ENCODE measurements at places on chromosomes 12 and 14.

DNA sequence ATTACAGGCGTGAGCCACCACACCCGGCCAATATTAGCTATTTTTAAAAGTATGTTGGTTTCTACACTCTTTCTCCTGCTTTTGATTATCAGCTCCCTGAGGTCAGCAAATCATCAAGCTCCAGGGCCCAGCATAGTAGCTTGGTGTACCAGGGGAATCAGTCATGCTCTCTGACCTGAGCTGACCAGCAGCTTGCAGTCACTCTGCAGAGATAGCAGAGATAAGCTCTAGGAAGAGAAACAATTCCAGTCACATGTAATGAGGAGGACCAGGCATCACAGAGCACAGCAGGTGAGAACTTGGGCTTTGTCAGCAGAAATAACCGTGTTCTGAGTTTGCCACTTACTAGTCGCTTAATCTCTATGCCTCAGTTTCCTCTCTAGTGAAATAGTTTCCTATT, 8.5 kb downstream of the PLEKHD1 start:
- H3K27ac ChIP-seq = no peak overlapping the region
- no peak overlapping the region for H3K4me3 ChIP-seq

- peaks cover 43% of the 10 kb centered on the region for H3K4me1 ChIP-seq
- no peak overlapping the region for H3K27ac ChIP-seq
- DNase-seq = no peak
- H3K4me3 ChIP-seq = peak overlapping the region; percentile 96
- H3K27me3 ChIP-seq = no peaks in the 10 kb centered on the region
These were observed 1.5 kb downstream of the MAP4K5 start for GRCh38 chr14:50530794-50531365.

DNA sequence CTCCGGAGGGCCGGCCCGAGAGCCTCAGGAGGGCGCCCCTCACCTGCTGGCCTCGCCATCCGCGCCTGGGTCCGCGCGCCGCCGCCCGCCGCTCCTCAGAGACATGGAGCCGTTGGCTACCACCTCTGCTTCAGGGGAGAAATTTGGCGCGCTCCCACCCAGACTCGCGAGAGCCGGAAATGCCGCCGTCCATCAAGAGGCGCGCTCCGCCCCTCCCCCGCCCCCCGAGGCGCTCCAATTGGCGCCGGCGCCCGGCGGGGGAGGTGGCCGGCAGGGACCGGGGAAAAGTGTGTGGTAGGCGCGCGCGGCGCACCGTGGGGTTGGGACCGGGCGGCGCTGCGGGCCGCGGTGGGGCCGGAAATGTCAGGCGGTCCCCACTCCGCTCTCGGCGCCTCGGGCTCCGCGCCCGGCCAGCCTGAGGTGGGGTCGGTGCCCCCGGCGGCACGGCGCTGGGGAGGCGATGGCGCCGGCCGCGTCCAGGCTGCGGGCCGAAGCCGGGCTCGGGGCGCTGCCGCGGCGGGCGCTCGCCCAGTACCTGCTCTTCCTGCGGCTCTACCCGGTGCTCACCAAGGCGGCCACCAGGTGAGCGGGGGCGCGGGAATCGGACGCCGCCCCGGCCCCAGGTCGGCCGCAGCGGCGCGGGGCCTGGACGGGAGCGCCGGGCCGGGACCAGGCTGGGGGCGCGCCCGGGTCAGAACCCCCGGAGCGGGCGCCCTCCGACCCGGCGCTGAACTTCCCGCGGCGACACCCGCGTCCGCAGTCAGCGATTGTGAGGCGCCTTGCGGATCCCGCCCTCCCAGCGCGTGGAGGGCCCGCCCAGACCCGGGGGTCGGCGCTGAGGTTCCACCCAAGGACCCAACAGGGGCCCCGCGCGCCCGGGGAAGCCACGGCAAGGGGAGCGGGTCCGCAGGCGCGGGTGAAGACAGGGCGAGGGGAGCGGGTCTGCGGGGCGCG, at the start of the genes POLE and PXMP2:
POLE (minus strand) TSS at position 132 of the 954 bp plus-strand sequence; CDS start at position 105, 27 bp downstream.
PXMP2 (plus strand) TSS at position 377 of the 954 bp plus-strand sequence; CDS start at position 461, 84 bp downstream.
- H3K4me1 ChIP-seq = peaks cover 8% of the 10 kb centered on the region
- peak; percentile 98 for DNase-seq
- peak within 1 kb of the TSS; percentile 17 for H3K27ac ChIP-seq

- no peaks in the 10 kb centered on the region for H3K4me1 ChIP-seq
- no peaks in the 10 kb centered on the region for H3K36me3 ChIP-seq
- no peaks in the 10 kb centered on the region for H3K27me3 ChIP-seq
- no peak for DNase-seq
These were observed 35.8 kb upstream of the ZFP36L1 start for GRCh38 chr14:68828698-68829097.

GRCh38 chr14:95068521-95068920, 88.8 kb downstream of the DICER1 start:
- no peak overlapping the region for H3K27ac ChIP-seq
- no peak overlapping the region for H3K4me3 ChIP-seq
- no peaks in the 10 kb centered on the region for H3K36me3 ChIP-seq
- H3K27me3 ChIP-seq = no peaks in the 10 kb centered on the region

DNA sequence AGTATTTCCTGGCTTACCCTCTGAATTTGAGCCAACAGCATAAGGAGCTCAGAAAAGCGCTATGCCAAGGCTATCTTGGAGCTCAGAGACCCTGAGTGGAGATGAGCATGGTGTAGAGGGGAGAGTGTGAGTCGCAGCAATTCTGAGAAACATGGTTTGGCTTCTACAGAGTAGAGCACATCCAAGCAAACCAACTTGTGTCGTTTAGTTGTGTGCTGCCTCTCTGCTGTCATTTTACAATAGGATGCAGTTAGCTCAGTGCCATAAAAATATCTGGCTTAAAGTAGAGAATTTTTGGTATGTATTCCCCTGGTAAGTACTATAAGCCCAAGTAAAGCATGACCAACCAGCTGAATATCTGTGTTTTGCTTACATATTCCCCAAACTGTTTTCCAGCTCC, 249.2 kb downstream of the TRHDE start:
- no peaks in the 10 kb centered on the region for H3K4me1 ChIP-seq
- H3K27me3 ChIP-seq = no peaks in the 10 kb centered on the region
- no peaks in the 10 kb centered on the region for H3K36me3 ChIP-seq
- no peak for DNase-seq
- no peak overlapping the region for H3K27ac ChIP-seq

DNA sequence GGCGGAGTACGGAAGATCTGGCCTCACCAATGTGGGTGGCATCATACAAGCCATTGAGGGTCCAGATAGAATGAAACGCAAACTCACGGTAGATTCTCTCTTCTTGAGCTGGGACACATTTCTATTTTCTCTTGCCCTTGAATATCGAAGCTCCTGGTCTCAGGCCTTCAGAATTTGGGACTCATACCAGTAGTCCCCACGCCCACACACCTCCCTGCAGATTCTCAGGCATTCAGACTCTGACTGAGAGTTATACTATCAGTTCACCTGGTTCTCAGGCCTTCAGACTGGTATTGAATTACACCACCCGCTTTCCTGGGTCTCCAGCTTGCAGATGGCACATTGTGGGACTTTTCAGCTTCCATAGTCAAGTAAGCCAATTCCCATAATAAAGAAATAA, 37.8 kb downstream of the EIF2S3B start:
- no peak for DNase-seq
- H3K4me3 ChIP-seq = no peak overlapping the region

GRCh38 chr12:69298947-69299346, 49.2 kb upstream of the LYZ start:
- no peaks in the 10 kb centered on the region for H3K4me1 ChIP-seq
- DNase-seq = no peak
- no peaks in the 10 kb centered on the region for H3K36me3 ChIP-seq
- H3K4me3 ChIP-seq = no peak overlapping the region

DNA sequence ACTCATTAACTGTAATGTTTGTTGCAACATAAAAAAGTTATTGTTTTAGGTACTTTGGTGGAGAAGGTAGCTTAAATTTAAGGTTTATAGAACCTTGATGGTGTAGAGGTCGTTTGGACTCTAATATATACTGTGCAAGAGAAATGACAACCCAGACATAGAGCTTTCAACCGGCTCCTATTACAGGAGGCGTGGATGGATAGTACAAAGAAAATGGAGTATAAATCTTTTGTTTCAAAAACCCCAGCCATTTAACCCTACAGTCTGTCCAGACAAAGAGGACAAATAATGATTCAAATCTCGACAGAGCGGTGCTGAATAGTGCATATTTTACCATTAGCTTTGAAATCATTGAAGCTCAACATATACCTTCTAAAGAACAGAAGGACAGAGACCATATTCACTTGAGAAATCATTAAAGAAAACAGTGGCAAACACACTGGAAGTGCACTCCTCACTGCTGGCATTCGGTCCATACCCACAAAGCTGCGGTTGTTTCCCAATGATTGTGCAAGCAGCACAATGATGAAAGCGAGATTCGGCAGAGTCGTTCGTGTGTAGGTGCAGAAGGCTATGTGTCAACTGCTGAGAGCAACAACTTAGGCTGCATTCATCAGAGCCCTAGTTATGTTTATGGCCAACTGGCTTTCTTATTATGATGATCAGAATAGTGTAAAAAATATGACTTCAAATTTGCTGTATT, 688.6 kb downstream of the NOVA1 start:
- no peaks in the 10 kb centered on the region for H3K36me3 ChIP-seq
- DNase-seq = no peak
- H3K27ac ChIP-seq = no peak overlapping the region
- H3K4me1 ChIP-seq = no peaks in the 10 kb centered on the region
- H3K27me3 ChIP-seq = no peaks in the 10 kb centered on the region

GRCh38 chr14:90426663-90427062, 29.8 kb downstream of the CALM1 start:
- H3K27ac ChIP-seq = no peak overlapping the region
- H3K4me3 ChIP-seq = no peak overlapping the region
- H3K36me3 ChIP-seq = no peaks in the 10 kb centered on the region

DNA sequence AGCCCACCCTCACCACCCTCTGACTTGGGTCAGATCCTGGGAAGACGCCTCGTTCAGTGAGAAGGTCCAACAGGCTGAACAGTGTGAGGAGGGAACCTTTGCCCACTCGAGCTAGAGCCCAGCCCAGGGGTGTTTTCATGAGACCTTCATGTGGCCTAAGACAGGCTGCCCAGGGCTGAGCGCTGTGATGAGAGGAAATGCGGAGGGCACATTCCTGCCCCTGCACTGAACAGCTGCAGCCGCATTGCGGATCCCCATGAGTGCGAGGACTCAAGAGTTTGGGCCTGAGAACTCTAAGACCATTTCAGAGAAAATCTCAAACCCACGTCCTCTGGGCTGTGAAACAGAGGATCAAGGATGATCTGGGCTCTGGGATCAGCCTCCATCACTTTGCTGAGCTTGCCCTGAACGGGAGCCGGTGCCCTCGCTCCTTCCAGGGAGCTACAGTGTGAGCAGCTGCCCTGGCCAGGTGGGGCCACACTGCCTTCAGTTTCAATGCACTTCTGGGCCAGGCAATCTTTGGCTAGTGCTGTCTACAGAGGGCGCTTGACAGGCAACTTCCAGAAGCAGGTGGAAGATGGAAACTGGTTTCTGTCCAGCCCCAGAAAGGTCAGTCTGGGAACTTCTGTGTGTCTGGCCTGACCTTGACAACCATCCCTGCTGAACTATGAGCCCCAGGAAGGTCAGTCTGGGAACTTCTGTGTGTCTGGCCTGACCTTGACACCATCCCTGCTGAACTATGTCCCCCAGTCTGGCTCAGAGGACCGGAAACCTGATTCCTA, 43.5 kb upstream of the P2RX7 start:
- no peaks in the 10 kb centered on the region for H3K27me3 ChIP-seq
- DNase-seq = no peak
- no peaks in the 10 kb centered on the region for H3K36me3 ChIP-seq
- no peak overlapping the region for H3K27ac ChIP-seq

- H3K36me3 ChIP-seq = no peaks in the 10 kb centered on the region
- H3K4me3 ChIP-seq = no peak overlapping the region
- no peak for DNase-seq
- H3K4me1 ChIP-seq = peaks cover 43% of the 10 kb centered on the region
These were observed 109.5 kb downstream of the BTG1 start for GRCh38 chr12:92036061-92036620.

DNA sequence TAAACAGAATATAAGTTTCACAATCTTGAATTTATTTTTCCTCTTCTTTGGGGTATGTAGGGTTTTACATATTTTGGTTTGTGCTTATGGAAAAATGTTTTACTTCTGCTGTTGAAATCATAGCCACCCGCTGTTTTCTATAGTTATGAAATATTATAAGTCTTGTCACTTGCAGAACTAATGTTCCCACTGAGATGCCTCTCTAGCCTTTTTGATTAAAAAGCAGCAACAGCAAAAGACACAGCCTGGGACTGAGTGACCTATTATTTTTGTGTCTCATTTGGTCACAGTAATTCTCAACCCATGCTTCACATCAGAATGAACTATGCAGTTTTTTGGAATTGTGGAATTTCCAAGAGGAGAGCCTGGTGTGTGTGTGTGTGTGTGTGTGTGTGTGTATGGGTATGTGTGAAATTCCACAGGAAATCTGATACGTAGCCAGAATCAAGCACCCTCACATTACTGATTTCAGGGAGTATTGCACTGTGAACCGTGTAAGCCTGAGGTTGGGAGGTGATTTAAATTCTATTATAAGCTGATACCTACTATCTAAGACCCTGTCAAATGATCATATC, 55.7 kb upstream of the FRMD6 start:
- DNase-seq = no peak
- no peaks in the 10 kb centered on the region for H3K27me3 ChIP-seq
- H3K4me3 ChIP-seq = no peak overlapping the region
- no peaks in the 10 kb centered on the region for H3K4me1 ChIP-seq
- H3K36me3 ChIP-seq = no peaks in the 10 kb centered on the region

DNA sequence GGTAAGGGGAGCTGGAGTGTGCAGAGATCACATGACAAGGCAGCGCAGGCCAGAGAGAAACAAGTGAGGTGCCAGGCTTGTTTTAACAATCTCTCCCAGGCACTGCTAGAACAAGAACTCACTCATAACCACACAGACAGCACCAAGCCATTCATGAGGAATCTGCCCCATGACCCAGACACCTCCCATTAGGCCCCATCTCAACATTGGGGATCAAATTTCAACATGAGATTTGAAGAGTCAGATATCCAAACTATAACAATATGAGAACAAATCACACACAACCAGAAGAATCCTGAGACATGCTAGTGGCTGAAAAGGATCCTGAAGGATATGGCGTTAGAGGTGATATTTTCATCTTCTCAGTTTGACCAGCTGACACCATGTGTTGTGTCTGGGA, 21.9 kb downstream of the OR6J1 start:
- H3K36me3 ChIP-seq = no peaks in the 10 kb centered on the region
- no peak for DNase-seq
- H3K4me1 ChIP-seq = no peaks in the 10 kb centered on the region
- no peak overlapping the region for H3K27ac ChIP-seq
- no peak overlapping the region for H3K4me3 ChIP-seq

DNA sequence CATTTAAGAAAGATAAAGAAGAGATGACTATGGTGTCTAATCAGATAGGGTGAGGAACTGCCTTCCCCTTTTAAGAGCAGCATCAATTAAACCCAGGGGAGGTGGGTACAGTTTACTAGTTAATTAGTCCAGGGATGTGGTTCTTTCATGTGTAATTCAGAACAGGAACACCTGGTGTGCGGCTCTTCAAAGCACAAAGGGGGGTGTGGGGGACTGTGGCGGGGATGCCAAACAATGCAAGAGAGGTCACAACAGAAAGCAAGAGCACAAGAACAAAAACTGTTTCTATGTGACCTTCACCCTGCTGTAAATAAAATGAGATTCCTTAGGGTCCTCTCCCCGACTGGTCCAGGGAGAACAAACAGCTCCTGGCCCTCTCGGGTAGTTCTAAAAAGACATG, 183.9 kb upstream of the SOX5 start:
- no peaks in the 10 kb centered on the region for H3K27me3 ChIP-seq
- no peak for DNase-seq
- H3K4me3 ChIP-seq = no peak overlapping the region
- no peak overlapping the region for H3K27ac ChIP-seq
- no peaks in the 10 kb centered on the region for H3K4me1 ChIP-seq

- DNase-seq = no peak
- no peak overlapping the region for H3K4me3 ChIP-seq
- peaks cover 4% of the 10 kb centered on the region for H3K27me3 ChIP-seq
- H3K27ac ChIP-seq = no peak overlapping the region
- H3K36me3 ChIP-seq = no peaks in the 10 kb centered on the region
- no peaks in the 10 kb centered on the region for H3K4me1 ChIP-seq
These were observed 13.8 kb downstream of the MEG3 start for GRCh38 chr14:100839681-100840111.
